ENCODE measurements at places on chromosomes 5 and 9.

DNA sequence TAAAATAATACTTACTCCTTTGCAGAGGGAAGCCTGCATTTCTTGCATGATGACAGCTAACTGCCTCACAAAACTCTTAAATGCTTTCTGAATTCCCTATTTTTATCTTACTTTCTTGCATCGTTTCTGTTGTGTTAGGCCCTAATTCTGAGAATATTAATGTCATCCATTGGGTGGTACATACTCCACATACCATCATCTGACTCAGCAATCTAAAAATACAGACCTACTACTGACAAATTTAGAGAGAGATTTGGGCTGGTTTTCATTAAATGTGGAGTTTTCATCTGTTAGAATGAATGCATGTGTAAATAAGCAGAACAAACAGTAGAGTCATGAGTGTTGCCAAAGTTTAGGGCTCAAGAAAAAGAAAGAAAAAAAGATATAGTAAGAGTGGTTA is 26.5 kb upstream of the KCNN2 start:
- DNase-seq: peak; percentile 45

DNA sequence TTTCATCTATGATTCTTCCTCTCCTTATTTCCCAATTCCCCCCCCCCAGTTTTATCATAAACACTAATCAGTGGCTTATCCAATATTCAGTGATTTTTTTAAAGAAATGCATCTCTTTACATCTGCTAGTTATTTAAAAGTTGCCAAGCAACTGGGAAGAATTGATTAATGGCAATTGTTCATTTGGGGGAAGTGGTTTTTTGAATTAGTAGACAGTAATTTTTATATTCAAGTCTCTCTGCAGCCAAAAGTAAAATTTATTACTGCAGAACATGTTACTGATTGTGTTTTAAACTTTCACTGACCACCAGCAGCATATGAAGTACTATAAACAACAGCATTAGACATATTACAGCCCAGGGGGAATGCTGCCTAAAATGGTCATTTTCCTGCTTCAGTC is 308.8 kb upstream of the NREP start:
- no peak for DNase-seq

GRCh38 chr9:303502-303901 is 88.8 kb downstream of the DOCK8 start:
- DNase-seq: no peak

- no peak for DNase-seq
Observed at GRCh38 chr5:55497712-55498111, 37.1 kb downstream of the PLPP1 start.

DNA sequence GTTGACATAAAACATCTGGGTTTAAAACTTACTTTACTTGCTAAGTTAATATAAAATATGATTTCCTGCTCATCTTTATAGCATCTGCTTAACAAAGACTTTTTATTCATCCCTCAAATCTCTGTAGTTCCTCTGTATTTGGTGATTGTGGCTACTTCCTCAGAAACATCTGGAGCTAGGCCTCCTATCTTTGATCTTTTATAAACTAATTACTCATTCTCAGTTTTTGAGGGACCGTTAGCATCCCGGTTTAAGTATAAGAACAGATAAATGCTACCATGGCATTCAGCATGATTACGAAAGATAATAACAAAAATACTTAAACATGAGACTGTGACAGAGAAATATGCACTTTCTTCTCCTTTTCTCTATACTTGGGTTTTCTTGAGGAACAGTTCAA is 85.3 kb downstream of the SLC38A9 start:
- DNase-seq: no peak

- no peak for DNase-seq
Observed at GRCh38 chr5:6606884-6607558, 25.8 kb downstream of the NSUN2 start.

GRCh38 chr9:91913096-91913495 is 36.9 kb downstream of the ROR2 start:
- DNase-seq: no peak

- no peak for DNase-seq
Observed at GRCh38 chr5:75045071-75045470, 7.3 kb downstream of the GCNT4 start.

DNA sequence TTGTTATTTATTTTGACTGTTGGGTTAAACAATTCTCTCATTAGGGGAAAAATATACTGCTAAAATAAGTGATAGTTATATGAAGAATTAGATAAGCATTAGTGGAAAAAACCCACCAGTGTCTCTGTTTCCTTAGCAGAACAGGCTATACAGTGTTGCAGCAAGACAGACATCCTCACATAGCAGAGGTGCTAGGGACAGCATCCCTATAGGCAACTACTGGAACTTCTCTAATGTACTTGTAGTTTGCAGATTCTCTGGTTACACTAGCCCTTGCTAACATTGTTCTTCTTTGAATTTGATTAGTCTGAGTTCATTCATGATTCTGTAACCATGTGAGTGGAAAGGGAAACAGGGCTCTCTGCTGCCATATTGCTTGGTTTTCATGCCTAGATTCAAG is 661.8 kb upstream of the RGMB start:
- no peak for DNase-seq

DNA sequence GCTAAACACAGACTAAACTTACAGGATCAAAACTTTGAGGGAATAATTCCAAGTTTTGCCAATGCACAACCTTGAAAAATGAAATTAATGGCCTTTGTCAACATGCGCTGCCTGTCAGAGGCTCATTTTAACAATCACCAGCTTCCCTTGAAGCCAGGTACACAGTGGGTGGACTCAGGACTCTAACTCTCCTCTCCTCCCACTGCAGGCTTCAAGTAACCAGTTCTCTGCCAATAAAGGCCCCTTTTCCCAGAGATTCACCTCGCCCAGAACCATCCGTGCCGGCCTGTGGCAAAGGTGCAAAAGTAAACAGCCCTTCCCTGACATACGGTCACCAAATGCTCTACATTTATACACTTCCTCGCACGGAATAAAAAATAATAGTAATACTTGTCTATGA is 18.4 kb upstream of the FBP2 start:
- DNase-seq: no peak
